ENCODE measurements at places on chromosomes 5 and 9.

DNA sequence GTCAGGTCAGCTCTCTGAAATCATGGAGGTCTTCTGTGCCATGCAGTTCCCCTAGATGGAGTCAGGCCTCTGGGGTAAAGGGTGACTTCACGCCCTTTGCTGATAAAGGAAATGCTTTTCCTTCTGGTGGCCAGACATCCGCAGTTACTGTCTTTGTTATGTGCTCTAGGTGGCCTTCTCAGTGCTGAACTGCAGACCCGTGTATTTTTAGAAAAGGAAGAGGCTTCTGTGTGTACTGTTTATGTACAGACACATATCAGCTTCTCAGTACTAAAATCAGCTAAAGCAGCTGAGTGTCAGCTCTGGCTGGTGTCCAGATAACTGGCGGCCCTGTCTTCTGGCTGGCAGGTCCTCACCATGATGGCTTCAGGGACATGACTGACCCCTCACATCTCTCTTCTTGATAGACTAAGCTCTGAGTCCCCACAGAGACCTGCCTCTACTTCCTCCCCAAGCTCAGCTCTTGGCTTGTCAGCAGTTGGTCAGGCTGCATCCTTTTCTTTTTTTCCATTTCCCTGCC lies 75.3 kb downstream of the ARHGAP26 start:
- peak; percentile 34 for DNase-seq

- no peak for DNase-seq
Measured at GRCh38 chr5:155765715-155766114, 561.2 kb upstream of the SGCD start.

DNA sequence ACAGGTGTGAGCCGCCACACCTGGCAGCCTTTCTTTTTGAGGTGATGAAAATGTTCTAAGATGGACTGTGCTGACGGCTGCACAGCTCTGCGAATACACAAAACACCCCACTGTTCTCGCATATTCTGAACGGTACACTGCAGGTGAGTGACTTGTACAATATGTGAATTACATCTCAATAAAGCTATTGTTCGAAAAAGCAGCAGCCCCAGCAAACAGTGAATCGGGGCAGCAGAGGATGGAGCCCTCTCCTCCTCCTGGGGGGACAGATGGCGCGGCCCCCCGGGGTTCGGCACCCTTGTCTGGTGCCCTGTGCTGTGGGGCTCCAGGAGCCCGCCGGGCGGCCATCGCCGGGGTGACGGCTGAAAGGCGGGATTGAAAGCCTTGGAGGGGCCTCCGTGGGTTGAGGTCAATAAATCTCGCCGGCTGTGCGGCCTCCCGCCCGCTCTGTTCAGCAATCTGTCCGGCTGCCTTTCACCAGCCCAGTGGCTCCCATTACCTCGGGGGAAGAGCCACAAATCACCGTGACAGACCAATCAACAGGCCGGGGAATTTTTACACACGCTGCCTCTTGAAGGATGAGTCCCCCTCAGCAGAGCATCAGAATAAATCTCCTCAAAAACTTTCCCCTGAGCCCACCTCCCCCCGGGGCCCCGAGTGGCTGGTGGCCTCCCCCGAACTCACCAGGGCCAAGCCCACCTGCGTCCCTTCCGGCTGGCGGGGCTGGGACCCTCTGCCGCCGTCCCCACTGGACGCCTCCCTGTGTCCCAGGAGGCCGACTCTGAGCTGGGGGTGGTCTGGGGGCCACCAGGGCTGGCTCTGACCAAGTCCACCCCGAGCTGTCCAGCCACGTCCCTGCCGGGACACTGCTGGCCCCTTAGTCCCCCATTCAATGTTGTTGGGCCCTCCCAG lies 37.8 kb upstream of the TMEM250 start:
- DNase-seq: no peak

DNA sequence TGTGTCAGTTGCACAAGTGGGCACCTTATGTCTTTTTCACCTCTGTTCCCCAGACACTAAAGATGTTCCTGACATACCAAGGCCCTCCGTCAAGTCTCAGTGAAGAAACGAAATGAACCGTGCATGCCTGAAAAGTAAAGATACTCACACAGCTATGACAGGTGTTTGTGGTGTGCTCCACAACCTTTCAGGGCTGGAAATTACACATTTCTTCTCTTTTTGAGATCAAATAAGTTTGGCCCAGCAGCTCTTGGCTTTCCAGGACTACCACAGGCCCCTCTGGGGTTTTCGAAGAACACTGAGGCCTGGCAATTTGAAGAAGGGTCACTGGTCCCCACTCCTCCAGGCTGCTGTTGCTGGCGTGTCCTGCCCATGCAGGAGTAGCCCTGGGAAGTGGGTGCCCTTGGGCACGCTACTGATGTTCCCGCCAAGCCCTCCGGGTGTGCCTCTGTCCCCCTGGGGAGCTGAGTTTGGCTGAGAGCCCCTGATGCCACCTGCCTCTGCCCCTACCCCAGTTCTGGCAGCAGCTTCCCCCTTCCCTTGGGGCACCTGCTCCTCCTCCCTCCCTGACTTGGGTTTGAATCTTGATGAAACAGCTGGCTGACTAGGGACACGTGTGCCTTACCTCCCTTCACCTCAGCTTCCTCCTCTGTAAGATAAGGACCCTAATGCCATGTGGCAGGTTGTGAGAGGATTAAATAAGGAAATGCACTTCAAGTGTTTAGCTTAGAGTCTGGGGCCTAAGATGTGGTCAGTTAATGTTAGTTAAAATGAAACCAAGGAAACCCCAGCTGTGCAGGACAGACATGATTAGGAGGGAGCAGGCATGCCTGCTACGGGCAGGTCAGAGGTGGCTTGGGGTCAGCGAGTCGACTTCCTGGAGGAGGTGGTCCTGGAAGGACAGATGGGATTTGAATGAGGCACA lies 49.1 kb upstream of the GADD45G start:
- DNase-seq: peak; percentile 86

GRCh38 chr5:111347021-111347420 lies 122.8 kb downstream of the CAMK4 start:
- DNase-seq: no peak

DNA sequence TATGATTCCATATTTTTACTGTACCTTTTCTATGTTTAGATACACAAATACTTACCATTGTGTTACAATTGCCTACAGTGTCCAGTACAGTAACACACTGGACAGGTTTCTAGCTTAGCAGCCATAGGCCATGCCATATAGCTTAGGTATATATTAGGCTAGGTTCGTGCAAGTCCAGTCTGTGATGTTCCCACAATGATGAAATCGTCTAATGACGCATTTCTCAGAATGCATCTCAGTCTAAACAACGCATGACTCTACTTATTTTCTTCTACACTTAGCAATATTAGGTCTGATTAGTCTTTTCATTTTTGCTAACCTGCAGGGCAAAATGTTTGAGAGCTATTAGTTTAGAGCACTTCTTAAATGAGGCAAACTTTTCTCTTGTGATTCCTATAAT lies 22.7 kb downstream of the OR2S2 start:
- no peak for DNase-seq

DNA sequence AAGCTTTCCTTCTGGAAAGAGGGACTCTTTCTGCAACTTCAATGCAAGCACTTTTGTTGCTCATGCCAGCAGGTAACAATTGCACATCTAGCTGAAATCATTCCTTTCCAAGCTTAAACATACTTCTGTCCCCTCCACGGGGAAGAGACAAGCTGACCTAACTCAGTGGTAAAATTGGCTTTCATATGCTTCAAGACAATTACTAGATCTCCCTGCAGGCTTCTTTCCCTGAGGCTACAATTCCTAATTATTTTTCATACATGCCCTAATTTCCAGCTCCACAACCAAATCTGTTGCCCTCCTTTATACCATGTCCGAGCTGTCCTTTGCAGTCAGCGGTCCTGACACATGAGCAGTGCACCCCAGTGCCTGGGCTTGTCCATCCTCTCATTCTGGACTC lies 324.9 kb downstream of the SPOCK1 start:
- no peak for DNase-seq

- DNase-seq: no peak
Measured at GRCh38 chr5:58087123-58087522, 372.8 kb downstream of the PLK2 start.

GRCh38 chr5:174198541-174198940 lies 153.0 kb downstream of the NSG2 start:
- no peak for DNase-seq
